ENCODE measurements at places on chromosomes 1 and 21.

DNA sequence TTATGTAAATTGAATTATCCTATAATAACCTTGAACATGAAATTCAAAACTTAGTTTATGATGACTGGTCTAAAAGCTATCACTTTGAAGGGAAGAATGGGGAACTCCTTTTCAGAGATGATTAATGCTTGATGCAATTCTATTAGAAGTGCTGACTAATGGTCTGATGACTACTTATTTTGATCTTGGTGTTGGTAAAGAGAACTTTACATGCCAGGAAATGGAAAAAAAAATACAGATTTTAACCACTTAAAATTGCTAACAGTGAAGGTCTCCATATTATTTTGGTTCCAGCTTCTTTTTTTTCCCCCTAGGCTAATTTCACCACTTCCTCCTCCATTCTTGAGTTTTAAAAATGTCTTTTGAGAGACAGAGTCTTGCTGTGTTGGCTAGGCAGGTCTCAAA is 22.9 kb downstream of the S1PR1 start:
- DNase-seq = peak; percentile 73

DNA sequence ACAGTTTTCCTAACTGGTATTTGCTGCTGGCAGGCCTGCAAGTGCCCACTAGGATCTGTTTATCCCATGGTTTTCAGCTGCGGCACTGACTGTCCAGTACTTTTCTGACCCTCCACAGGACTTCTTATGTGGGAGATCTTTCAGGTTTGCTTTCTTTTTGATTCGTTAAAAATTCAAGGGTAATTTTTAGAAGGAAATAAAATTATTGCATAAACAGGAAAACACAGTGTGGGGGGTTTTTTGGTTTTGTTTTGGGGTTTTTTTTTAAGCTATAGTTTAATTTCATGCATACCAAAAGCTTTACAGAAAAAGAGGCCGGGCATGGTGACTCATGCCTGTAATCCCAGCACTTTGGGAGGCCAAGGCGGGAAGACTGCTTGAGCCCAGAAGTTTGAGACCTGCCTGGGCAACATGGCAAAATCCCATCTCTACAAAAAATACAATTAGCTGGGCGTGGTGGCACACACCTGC is 3.6 kb downstream of the NIBAN1 start:
- DNase-seq = peak; percentile 35

GRCh38 chr1:43879996-43880395 is 53.6 kb upstream of the ARTN start:
- DNase-seq = no peak

GRCh38 chr1:30685796-30686165 is 37.6 kb downstream of the MATN1 start:
- no peak for DNase-seq

DNA sequence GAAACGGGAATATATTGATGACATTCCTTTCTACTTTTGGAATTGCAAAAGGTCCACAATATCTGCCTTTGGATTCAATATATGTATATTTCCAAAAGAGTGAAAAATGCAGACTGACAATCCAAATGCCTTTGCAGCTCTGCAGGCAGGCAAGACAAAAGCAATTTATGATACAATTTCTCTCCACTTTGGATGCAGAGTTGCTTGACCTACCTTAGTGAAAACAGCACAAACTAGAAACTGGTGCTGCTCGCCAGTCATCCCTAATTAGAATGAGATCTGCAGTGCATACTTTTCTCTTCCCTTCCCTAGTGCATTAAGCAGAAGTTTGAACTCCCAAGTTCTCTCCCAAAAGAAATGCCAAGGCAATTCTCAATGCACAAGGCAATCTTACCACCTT is 56.8 kb downstream of the KIAA0319L start:
- no peak for DNase-seq

DNA sequence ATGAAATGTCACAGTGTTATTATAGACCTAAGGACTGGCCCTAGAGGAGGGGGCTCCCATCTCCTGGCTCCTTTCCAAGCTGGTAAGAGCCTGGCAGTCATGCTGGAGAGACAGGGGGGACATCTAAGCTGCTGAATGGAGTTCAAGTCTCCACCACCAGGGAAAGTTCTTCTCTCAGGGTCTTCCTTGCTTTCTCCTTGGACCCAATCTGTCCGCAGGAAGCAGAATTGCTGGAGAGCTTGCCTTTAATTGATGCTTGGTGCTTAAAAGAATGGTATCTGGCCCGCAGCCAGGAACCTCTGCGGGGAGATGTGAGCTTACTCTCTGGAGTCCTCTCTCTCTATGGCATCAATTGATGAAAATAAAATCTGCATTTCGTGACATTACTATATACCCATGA is 25.1 kb downstream of the IRF2BP2 start:
- DNase-seq = peak; percentile 56

DNA sequence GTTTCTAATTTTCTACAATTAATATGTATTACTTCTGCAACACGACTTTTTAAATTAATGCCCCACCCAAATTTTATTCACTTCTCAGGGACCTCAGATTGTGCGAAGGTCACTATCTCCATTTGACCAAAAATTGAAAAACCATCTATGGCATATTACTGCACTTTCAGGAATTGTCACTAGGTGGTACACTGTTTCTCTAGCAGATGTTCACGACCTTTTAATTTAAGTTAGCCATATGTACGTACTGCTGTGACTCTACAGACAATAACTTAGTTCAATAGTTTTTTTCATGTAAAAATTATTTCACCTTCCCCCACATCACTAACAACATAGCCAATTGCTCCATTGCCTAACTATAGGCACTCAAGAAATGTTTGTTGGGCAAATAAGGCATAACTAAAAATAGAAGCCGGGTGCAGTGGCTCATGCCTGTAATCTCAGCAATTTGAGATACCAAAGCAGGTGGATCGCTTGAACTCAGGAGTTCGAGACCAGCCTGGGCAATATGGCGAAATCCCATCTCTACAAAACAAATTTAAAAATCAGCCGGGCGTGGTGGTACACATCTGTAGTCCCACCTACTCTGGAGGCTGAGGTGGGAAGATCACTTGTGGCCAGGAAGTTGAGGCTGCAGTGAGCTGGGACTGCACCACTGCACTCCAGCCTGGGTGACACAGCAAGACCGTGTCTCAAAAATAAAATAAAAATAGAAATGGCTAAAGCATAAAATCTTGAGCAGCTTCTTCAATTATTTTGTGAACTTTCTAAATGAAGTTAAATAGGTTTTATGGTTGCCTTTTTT is 75.7 kb upstream of the PKN2 start:
- peak; percentile 26 for DNase-seq

DNA sequence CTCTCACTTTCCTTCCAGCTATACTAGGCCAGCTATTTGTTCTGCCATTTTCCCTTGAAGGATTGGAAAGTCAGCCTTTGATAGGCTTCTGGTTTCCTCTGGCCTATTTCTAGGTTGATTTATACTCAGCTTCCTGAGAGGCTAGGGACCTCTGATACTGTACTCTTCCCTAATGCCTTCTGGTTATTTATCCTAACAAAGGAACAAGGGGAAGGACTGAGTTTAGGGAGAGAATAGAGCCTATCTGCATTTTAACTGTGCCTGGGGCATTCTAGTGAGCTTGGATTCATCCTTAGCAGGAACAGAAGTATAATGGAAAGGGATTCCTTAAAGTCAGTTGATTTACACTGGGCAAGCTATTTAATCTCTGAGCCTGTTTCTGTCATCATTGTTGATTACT is 11.8 kb upstream of the TMEM39B start:
- no peak for DNase-seq

- no peak for DNase-seq
Measured at GRCh38 chr21:33948951-33949444, 33.4 kb upstream of the ATP5PO start.

DNA sequence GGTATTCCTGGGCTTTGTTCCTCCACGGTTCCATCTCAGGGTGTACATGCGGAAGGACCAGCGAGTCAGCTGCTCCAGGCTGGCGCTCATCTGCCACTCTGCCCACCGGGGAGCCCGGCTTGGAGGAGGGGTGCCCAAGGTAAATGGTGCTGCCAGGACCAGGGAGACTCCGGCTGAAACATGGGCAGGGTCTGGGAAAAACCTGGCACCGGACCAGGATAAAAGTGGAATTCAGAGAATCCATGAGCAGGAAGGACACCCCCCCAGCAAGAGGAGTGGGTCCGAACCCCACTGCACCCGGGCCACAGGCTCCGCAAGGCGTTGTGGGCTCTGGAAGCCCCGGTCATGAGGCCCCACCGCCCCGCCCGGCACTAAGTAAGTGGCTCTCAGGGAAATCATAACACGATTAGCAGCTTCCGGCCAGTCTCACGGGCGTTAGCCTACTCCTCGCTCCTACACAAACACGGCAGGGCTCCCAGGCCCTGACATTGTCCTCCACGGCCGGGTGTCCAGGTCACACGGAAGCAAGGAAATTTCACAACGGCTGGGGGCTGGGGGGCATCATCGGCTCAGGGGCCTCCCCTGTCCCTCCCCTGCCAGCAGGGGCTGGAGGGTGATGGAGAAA is 21.1 kb downstream of the MEGF6 start:
- no peak for DNase-seq

DNA sequence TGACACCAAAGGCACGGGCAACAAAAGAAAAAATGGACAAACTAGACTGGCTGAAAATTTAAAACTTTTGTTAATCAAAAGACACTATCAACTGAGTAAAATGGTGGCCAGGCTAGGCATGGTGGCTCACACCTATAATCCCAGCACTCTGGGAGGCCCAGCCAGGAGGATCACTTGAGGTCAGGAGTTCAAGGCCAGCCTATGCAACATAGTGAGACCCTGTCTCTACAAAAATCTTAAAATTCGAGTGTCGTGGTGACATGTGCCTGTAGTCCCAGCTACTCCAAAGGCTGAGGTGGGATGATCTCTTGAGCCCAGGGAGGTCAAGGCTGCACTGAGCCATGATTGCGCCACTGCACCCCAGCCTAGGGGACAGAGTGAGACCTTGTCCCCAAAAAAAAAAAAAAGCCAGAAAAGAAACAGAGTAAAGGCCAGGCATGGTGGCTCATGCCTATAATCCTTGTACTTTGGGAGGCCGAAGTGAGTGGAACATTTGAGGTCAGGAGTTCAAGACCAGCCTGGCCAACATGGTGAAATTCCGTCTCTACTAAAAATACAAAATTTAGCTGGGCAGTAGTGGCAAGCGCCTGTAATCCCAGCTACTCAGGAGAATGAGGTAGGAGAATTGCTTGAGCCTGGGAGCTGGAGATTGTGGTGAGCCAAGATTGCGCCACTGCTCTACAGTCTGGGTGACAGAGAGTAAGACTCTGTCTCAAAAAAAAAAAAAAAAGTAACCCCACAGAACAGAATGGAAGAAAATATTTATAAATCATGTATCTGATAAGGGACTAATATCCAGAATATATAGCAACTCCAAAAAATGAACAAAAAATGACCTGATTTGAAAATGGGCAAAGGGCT is 8.0 kb downstream of the TUT4 start:
- DNase-seq = peak; percentile 24

GRCh38 chr1:199660071-199660470 is 367.4 kb upstream of the NR5A2 start:
- no peak for DNase-seq

GRCh38 chr21:26412885-26413284 is 160.2 kb downstream of the CYYR1 start:
- DNase-seq = no peak

- DNase-seq = no peak
Measured at GRCh38 chr21:34705011-34705410, 36.2 kb downstream of the CLIC6 start.

GRCh38 chr1:231879296-231879695 is 252.7 kb downstream of the DISC1 start:
- no peak for DNase-seq

GRCh38 chr1:192913683-192914082 is 104.8 kb downstream of the RGS2 start:
- no peak for DNase-seq

GRCh38 chr1:204683284-204684205 is 2.0 kb downstream of the LRRN2 start:
- no peak for DNase-seq

- no peak for DNase-seq
Measured at GRCh38 chr1:201941420-201942128, 4.8 kb downstream of the LMOD1 start.

DNA sequence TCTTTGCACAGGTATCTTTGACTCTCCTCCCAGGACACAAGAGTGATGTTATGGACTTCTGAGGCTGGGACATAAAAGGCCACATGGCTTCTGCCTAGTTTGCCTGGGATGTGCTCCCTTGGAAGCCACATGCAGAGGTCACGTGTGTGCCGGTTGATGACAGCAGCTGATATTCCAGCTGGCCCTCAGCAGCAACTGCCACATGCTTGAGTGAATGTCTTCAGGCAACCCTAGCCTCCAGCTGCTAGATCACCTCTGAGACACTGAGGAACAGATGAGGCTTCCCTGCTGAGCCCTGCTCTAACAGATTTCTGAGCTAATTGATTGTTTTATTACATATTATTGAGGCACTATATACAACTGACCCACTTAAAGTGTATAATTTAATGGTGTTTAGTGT is 11.6 kb upstream of the AKR7A3 start:
- no peak for DNase-seq

- no peak for DNase-seq
Measured at GRCh38 chr21:44951186-44951915, 11.5 kb downstream of the SLX9 start.

GRCh38 chr1:2128189-2128901 is 66.2 kb downstream of the FAAP20 start:
- peak; percentile 23 for DNase-seq

DNA sequence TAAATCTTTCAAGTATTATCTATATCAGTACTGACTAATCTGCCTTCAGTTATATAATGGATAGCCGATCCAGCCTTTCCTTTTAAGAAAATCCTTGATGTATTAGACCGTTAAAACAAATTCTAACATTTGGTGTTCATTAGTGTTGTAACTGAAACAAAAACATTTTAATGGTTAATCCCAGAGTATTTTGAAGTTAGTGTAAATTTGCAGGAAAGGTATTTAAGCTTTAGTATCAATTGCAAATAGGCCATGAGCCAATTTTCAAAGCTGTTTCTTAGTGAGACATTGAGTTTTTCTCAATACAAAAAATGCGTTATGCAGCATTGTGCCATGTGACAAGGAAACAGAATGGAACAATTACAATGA is 29.6 kb downstream of the DISP1 start:
- peak; percentile 5 for DNase-seq

DNA sequence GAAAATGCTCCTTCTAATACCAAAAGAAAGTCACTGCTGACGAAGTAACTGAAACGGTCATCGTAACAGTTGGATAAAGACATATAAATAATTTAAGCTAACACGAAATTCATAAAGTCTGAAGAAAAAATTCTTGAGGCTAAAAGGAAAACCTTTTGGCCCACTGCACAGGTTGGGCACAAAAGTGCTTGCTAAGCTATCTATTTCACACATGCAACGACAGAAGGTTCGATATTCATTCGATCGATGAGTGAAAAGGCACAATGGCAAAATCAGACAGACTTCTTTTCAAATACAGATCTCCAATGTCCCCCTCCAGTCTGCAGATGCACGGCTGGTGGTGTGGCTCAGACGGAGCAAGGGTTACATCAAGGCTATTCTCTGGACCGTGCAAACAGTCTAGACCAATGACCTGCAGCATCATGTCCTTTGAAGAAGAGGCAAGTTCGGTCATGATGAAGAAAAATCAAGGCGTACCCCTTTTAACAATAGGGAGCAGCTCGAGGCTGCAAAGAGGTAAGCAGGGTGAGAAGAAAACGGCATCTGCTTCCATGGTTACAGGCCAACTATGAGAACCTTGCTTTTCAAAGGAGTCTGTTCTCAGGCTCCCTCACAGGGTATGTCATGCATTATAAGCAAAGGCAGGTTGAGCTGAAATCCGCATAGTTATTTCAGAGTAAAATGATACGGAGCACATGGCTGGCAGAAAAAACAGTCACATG is 579.6 kb downstream of the USP25 start:
- no peak for DNase-seq

- no peak for DNase-seq
Measured at GRCh38 chr1:38272515-38272914, 225.9 kb upstream of the POU3F1 start.

GRCh38 chr21:45209046-45209445 is 78.6 kb downstream of the POFUT2 start:
- DNase-seq = peak; percentile 54
